Renal cortical epithelial cell (primary cell): ENCODE measurements at places on chromosomes 1 and 21.

- no peak for DNase-seq
Measured at GRCh38 chr1:78553859-78554258, 63.1 kb downstream of the PTGFR start.

GRCh38 chr1:228177721-228178710 is 12.4 kb downstream of the IBA57 start:
- DNase-seq = no peak

DNA sequence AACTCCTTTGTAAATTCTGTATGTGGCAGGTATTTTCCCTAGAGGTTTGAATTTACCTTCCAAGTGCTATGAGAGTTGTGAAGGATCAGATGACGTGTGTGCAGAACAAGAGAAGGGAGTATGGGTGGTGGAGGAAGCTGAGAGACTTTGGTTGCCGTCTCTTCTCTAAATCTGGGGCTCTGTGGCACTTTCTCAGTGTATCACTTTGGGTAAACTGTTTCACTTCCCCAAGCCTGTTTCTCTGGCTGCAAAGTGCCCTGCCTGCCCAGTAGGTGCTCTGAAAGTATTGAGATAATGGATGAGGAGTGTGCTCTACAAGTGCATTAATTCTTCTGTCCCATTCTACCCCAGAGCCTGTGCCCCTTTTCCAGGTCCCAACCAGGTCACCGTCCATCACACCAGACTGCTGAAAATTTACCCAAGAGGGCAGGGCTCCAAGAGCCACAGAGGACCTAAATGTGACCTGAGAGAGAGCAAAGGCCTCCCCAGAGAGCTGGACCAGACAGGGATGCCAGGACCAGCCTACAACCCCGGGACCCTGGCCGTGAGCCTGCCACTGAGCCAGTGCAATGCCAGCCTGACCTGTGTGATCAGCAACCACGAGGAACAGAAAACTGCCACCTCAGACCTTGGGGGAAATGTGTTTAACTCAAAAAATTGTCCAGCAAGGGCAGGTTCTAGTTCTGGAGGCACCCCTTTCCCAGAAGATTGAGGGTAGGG is 131.6 kb upstream of the ETV3 start:
- no peak for DNase-seq

- DNase-seq = no peak
Measured at GRCh38 chr1:2115702-2116341, 65.6 kb downstream of the PRKCZ start.

DNA sequence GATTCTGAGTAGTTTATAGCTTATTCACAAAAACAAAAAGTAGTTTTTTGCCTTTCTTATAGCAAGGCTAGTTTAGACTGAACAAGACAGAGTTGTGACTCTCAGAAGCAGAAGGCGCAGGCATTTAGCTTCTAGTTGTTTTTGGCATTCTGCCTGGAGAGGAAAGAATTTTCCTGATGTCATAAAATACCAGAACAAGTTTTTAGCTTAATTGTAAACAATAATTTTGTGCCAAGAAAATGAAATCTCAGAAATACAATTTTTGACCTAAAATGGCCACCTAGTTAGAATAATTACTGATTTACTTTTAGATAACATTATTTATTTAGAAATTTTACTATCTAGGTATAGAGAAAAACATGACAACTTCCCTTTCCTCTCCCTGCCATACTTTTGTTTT is 1.0 kb downstream of the DNAJB4 start:
- DNase-seq = peak; percentile 87
